ENCODE measurements at places on chromosomes 5 and 9.
A peak's percentile ranks its signal among the peaks of the same experiment; 100 is the strongest.

- DNase-seq: no peak
Observed at GRCh38 chr9:81665322-81665871, 23.9 kb downstream of the TLE1 start.

DNA sequence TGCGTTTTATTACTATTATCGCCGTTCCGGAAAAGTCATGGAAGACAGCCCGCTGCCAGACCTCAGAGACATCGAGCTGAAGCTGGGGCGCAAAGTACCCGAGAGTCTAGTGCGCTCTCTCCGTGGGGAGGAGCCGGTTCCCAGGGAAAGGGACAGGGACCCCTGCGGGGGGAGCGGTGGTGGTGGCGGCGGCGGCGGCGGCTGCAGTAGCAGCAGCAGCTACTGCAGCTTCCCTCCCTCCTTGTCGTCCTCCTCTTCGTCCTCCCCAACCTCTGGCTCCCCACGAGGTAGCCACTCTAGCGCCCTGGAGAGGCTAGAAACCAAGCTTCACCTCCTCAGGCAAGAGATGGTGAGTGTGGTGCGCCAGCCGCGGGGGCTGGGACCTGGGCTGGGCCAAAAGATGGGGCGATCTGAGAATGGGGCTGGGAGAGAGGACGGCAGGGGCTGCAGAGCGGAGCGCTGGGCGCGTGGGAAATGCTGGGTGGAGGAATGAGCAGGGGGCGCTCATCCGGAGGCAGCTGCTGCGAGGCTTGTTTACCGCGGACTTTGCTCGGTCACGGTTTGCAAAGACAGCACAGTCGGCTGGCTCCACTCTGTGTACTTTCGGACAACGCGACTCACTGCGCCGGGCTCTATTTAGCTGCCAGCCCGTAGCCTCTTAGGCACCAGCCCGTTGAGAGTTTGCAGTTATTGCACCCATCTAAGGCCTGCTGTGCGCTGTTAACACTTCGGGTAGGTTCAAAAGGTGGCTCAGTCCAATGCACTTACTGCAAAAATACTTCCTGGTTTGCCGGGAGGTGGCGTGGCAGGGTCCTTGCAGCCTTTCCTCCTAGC lies 1.1 kb downstream of the LURAP1L start:
- DNase-seq: peak; percentile 88

- DNase-seq: no peak
Observed at GRCh38 chr9:91915524-91916263, 34.3 kb downstream of the ROR2 start.

DNA sequence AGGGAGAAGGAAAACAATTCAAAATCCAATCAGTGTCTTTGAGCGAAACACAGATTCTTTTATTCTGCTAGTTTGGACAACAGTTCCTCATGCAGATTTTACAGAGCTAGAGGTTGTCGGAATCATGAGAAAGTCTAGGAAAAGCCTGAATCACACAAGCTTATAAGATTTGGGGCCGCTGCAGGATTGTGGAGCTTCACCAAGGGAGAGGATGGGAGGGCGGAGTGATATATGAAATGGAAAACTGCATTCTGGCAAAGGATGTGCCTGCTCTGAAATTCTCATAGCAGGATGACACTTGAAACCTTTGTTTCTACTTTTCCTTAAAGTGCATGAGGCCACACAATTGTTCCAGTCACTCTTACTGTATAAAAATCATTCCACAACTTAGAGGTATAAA lies 134.3 kb downstream of the OR2K2 start:
- DNase-seq: no peak

DNA sequence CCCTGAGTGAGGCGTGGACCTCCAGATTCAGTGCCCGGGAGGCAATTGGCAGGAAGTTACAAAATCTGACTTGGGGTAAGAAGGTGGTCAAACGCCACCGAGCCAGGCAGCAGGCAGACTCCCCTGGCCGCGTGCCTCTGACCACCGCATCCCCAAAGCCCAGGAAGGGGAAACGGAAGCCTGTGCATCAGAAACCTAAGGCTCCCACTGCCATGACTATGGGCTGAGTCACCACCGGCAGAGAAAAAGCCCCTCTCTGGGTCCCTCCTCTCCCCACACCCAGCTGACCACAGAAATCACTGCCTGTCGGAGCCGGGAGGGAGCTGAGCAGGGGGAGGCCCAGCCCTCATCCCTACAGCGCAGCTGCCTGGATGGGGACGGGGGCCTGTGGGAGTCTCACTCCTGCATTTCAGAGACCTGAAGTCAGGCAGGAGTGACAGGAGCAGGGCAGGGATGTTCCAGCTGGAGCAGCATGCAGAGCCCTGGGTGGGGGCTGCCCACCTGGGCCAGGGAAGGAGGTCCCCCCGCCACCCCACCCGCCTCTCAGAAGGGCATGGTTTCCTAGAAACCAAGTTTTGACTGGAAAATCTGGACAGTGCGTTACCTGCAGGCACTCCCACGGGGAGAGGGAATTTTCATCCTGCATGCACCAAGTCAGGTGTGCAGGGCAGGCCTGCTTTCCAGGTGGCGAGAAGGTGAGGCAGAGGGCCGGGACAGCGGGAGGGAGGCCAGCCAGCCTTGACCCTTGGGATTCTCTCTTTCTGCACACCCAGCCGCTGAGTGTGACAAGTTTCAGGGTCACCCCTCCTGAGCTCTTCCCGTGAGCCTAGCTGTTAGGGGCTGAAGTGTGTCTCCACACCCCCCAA lies 68.2 kb downstream of the LRSAM1 start:
- peak; percentile 99 for DNase-seq

- peak; percentile 18 for DNase-seq
Observed at GRCh38 chr5:122366501-122366900, 54.5 kb downstream of the SNCAIP start.

DNA sequence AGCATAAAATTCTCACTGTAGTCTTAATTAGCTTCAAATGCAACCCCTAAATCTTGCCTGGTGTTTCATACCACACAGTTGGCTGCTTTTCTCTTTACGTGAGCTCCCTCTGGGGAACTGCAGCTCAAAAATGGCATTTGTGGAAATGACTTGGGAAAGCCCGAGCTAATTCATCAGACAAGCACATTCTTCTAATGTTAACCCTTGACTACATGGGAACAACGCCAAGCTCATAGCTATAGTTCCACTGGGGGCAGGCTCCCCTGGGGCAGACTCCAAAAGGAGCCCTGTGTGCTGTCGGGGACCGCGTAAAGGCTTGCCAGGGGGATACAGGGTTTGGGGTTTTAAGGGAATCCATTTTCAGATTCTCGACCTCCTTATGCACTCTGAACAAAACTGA lies 301.4 kb upstream of the DAP start:
- DNase-seq: peak; percentile 90

- DNase-seq: peak; percentile 85
Observed at GRCh38 chr9:128470560-128470959, 14.8 kb downstream of the ODF2 start.

GRCh38 chr9:98755006-98755618 lies 41.2 kb downstream of the ANKS6 start:
- no peak for DNase-seq

DNA sequence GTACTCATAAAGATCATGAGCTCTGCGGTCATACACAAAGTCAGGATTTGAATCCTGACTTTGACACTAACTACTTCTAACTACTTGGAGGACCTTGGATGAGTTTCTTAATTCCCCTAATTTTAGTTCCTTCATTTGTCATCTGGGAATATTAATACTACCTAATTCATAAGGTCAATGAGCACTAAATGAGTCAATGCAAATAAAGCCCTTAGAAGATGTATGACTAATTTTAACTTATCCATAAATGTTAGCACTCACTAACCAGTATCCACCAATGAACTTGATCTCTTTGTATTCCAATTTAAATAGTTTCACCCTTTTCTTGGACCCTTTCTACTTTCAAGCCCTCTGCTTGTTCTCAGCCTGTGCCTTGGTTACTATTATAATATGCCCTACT lies 1106.4 kb downstream of the CDH18 start:
- DNase-seq: no peak

DNA sequence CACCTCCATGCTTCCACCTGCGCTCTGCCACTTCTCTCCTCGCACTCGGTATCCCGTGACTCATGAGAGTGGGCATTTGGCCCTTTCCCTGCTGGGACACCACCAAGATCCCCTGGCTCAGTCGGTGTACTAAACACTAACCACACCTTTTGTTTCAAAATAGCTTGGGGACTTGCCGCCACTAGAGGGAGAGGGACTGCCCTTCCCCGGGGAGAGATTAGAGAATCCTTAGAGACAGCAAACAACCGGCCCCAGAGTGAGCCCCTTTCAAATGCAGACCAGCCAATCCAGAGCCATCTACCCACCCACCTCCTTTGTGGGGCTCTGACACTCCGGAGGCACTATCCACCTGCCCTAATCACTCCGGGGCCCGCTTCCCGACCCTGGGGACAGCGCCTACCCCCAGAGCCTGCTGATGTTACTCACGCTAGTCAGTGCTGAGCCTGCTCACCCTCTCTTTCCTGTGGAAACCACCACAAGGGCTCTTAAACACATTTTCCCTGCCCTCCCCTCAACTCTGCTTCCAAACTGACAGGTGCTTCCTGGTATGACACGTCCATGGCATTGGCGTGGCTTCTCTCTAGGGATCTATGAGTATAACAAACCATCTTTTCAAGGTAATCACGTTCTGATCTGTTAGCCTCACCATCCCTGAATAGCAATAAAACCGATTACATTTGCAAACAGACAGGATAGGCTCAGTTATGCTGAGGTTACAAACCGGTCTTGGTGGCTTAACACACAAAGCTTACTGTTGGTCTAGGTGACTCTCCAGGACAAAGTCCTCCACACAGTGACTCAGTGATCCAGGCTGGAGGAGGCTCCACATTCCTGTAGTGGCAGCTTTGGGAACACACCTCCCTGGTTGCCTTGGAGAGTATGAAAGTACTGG lies 180.1 kb upstream of the MVB12B start:
- DNase-seq: peak; percentile 19

- no peak for DNase-seq
Observed at GRCh38 chr5:149917073-149917676, 27.4 kb downstream of the PDE6A start.

DNA sequence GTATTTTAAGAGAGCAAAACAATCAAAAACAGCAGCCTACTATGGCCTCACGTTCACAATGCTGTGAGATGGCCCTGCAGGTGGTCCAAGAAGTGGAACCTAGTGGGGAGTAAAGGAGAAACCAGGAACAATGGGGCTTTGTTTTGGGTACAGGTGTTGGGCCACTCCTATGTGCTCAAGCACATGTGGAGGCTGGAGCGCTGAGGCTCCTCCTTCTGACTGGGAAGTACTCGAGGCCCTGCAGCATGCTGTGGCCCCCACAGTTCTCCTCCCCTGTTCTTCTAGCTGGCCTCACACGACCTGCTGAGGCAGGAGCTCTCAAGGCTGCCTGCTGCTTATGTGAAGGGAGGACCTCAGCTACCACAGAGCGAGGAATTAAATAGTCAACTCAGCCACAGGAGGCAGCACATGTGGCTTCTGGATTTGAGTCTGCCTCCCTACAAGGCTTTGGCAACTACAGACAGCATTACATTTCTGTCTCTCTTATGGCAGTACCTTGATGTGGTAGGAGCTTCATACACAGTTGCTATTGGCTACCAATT lies 482.3 kb downstream of the SPOCK1 start:
- DNase-seq: no peak

- DNase-seq: no peak
Observed at GRCh38 chr5:106386287-106386686, 1284.5 kb downstream of the EFNA5 start.

- peak; percentile 73 for DNase-seq
Observed at GRCh38 chr5:78537821-78538220, 110.8 kb downstream of the LHFPL2 start.

GRCh38 chr5:54581831-54582548 lies 64.4 kb downstream of the SNX18 start:
- DNase-seq: no peak

DNA sequence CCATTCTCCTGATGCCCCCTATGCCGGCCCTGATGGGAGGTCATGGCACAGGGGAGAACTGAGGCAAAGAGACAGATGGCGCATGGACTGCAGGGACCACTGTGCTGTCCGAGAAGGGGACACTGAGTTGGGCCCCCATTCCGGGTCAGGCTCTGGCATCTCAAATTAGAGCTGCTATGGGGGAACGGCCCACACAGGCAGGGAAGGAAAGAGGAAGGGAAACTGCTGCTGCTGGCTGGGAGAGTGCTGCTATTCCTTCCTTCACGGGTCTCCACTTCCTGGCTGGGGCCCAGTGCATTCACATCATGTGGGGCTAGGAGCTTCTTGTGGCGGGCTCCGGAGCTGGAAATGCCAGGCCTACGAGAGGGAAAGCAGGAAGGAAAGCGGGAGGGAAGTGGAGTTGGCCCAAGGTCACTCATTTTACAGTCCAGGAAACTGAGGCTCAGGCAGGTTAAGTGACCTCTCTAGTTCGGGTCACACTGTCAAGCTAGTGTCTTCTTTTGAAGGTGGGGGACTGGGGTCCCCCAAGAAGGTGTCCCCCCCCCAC lies 1.3 kb upstream of the CARD19 start:
- DNase-seq: no peak

- peak; percentile 16 for DNase-seq
Observed at GRCh38 chr9:20754556-20754955, 70.5 kb downstream of the FOCAD start.

DNA sequence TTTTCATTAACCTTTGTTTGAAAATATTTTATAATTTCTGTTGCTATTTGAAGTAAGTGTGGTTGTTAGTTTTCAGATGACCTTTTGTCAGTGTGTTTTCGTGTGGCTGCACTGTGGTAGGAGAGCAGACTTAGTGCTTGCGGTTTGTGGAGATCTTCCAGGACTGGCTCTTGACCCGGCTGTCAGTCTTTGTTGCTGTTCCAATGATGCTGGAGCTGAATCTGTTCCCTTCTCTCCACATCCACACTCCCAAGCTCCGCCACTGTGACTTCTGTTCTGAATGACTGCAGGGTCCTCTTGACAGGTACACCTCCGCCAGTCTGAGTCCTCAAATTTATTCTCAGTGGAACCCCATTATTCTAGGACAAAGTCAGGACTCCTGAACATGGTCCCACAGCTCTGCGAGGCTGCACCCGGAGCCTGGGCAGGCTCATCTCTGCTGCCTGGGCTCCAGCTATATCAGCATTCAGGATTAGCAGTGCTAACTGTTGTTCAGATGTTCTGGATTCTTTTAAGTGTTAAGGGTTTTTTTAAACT lies 126.0 kb downstream of the WNK2 start:
- DNase-seq: peak; percentile 37

DNA sequence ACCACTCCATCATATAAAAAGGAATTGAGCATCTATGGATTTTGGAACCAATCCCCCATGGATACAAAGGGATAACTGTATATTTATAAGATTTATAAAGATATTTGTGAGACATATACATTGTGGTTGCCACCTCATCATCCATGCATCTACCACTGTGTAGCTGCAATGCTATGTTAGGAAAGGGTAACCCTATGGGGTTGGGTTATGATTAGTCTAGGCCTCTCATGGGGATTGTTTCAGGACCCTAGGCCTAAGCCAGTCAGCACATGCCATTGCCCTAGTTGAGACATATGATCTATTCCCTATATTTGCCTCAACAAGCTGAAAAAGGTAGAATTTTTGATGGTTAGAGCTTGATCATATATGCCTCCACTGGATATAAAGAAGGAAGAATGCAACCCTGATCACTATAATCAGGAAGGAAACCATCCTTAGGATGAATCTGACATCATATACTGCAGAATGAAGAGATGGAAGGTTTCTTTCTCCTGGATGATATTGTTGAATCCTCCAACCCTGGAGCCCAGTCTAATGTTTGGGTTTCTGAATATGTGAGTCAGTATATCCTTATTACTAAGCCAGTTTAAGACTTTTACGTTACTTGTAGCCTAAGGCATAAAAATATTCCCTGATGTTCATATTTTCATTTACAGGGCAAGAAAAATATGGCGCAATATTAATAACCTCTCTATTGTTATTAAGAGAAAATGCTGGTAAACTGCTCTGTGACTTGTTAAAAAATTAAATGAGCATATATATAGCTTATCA lies 94.2 kb downstream of the ADAMTS19 start:
- no peak for DNase-seq

- peak; percentile 8 for DNase-seq
Observed at GRCh38 chr5:118233606-118234005, 754.7 kb downstream of the DTWD2 start.
